ENCODE measurements at places on chromosomes 7 and 10.

GRCh38 chr10:85767891-85768290 is 598.7 kb downstream of the GRID1 start:
- no peak for DNase-seq

GRCh38 chr10:110357252-110357780 is 52.6 kb upstream of the SMNDC1 start:
- DNase-seq: no peak

- DNase-seq: no peak
Measured at GRCh38 chr7:121603886-121604285, 207.8 kb upstream of the FAM3C start.

DNA sequence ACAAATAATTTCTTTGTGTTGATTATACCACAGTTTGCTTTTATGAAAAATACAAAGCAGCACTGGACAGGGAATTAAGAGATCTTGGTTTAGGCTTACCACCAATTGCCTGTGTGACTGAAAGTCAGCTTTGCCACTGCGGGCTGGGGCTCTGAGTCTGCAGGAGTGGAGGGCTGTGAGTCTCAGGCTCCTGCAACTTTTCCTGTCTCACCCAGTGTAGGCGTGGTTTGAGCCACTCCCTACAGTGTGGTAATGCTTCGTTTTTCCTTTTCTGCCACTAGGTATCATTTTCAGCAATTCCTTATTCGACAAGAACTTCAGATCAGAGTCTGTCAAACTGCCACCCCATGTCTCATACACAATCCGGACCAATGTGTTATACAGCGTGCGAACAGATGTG is 180.6 kb downstream of the ABCA13 start:
- no peak for DNase-seq

DNA sequence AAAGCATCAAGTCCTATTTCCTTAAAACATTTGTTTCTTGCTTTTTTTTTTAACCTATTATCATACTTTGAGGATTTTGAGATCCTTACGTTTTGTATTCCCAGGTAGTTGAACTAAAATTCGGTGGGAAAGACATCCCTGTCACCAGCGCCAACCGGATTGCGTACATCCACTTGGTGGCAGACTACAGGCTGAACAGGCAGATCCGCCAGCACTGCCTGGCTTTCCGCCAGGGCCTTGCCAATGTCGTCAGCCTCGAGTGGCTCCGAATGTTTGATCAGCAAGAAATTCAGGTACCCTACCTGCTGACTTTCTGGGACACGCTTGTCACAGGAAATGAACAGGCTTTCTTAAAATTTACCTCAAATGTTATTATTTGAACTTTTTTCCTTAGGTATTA is 83.0 kb upstream of the DNAJB6 start:
- no peak for DNase-seq

Data from NCI-H2227 treated with DMSO at 0.1 percent for 48 hours (cell line).